Fibroblast of skin of abdomen (primary cell): ENCODE measurements at places on chromosomes 1 and 21.

- no peak for DNase-seq
These were observed 21.7 kb upstream of the ACTRT2 start for GRCh38 chr1:2999571-2999970.

DNA sequence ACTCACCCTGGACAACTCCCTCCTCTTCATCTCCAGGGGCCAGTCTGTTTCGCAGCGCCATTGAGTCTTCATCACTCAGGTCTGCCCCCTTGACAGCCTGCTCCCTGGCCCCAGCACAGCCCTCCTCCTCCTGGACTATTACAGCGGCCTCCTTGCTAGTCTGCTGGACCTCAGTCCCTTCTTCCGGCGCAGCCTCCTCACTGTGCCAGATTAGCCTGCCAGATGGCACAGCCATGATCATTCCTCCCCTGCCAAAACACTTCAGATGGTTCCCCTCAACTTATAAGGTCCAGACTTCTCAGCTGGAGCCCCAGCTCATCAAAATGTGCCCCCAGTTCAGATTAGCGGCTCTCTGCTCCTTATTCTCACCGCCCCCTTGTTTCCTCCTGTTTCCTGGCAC is 7.0 kb upstream of the CELSR2 start:
- no peak for DNase-seq

DNA sequence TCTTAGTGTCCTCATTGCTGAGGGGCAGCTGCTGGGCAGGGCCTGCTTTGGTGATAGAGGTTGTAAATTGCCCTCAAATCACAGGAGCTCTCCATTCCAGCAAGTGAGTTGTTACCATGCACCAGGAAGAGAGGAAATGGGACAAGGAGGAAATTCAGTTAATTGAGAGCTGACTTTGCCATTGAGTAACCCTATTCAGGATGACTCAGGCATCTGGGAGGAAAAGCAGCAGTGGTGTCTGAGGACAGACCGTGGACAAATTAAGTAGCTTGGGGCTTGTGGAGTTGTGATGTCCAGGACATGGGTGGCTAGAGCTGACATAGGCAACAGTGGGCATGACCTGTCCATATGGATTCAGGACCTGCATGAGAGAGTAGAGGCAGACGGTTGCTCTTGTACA is 5.9 kb downstream of the ARHGEF10L start:
- DNase-seq = peak; percentile 42

DNA sequence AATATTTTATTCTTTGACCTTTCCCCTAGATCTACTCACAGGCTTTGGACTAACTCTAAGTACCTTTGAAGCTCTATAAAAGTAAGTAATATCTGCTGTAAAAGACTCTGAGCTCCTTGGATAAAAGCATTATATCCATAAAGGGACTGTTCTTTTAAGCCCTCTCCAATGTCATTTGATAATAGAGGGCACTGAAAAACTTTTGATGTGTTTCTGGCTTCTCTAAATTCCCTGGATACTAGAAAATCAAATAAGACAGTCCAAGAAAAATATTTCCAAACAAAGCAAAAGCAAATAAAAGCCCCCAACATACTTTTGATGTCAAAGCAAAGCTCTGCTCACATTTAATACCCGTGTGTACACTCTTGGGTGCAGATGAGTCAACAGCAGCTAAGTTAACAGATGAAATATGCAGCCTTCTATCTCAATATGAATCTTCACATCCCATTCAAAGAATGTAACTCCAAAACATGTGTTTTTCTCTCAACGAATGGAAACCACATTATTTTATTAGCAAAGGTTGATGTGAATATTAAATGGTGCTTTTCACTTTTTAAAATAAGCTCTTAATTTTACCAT is 230.3 kb downstream of the CENPF start:
- DNase-seq = peak; percentile 88

DNA sequence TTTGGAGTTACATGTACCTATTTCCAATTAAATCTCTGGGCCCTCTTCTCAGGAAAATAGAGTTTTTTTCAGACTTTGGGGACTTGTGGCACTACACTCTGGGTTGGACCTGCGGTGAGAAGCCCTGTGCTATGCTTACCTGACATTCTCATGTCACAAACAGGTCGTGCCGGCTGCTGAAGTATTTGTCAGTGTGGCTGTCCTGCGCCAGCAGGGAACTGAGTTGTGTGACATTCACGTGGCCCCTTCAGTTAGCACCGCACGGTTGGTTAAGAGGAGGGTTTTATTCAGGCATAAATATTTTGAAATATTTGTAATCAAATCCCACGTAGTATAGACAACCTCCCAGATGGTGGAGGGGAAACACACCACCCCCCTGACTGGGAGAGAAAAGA is 6.3 kb upstream of the COL6A2 start:
- no peak for DNase-seq

GRCh38 chr1:111813440-111814304 is 58.0 kb downstream of the DDX20 start:
- no peak for DNase-seq
